ENCODE measurements at places on chromosomes 4 and X.

- DNase-seq = peak; percentile 98
These were observed 215.6 kb upstream of the PPARGC1A start for GRCh38 chr4:24105327-24106038.

DNA sequence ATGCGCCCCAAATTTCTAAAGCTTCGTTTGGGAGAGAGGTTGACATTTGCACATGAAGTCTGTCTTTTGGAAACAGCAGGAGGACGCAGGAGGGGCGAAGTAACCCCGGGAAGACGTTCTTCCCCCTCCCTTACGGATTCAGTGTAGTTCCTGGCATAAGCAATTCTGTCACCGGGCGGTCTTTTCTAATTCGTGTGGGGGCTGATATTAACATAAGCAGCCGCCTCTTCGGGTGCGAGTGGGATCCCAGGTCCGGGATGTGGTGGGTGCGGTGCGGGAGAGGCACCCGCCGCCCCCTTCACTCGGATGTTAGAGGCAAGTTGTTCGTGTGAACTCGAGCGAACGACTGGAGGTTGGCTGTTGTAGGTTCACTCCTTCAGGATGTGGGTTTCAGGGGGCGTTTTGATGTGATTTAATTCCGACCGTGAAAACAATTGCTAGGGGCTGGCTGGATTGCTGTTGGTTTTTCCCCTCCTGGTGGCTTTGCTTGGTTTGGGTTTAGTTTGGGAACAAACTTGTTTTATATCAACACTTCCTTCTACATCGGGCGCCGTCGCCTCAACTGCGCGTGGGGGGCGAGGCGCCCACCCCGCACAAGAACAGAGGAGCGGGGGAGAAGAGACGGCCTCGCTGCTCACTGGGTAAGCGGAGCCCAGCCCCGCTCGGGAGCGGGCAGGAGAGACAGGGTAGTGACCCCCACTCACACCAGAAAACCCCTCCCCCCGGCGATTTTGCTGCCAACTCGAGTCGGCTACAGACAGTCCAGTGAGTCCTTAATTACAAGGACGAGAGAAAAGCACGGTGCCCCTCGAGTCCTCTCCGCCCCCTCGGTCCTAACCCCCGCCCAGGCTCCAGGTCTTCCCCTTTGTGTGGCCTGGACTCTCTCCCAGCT, 2.9 kb upstream of the LEF1 start:
- DNase-seq = no peak

DNA sequence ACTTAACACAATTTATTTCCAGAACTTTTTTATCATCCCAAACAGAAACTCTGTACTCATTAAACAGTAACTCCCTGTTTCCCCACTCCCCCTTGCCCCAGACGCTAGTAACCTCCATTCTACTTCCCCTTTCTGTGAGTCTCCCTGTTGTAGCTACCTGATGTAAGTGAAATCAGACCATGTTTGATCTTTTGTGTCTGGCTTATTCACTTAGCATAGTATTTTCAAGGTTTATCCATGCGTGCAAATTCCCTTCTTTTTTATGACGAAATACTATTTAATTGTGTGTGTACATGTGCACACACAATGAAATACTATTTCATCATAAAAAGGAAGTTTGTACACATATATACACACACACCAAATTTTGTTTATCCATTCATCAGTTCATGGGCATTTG, 5.2 kb downstream of the PKD2 start:
- no peak for DNase-seq

DNA sequence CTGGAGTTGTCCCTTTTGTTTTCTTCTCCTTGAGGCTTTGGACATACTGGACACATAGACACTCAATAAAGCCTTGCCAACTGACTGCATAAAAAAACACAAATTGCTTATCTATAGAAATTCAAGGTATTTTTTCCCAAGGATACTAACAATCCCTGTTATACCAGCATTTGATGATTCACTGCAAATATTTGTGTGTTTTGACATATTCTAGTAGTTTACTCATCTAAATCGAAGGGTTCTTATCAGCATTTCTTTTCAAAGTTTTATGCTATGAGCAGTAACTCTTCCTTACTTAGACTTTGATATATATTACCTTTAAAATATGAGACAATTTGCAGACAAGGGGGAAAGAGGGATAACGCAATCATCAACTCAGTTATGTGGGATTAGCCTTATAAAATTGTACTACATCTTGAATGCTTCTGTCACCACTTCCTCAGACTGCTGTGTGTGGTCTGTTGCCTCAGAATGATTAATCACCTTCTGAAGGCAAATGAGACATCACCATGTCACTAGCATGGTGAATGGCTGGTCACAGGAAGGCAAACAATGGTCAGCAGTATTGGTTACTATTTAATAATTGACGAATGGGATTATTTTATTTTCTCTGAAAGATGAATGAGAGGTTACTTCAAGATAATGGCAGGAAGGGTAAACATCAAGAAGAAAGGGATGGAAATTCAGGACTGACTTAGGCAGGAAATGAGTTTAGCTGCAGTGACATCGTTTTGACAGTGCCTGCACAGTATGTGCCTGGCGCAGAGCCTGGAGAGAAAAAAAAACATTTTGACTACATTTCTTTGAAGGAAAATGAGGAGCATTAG, 544.3 kb upstream of the CNKSR2 start:
- DNase-seq = peak; percentile 38

GRCh38 chr4:121786221-121786620, 14.9 kb upstream of the EXOSC9 start:
- DNase-seq = no peak

DNA sequence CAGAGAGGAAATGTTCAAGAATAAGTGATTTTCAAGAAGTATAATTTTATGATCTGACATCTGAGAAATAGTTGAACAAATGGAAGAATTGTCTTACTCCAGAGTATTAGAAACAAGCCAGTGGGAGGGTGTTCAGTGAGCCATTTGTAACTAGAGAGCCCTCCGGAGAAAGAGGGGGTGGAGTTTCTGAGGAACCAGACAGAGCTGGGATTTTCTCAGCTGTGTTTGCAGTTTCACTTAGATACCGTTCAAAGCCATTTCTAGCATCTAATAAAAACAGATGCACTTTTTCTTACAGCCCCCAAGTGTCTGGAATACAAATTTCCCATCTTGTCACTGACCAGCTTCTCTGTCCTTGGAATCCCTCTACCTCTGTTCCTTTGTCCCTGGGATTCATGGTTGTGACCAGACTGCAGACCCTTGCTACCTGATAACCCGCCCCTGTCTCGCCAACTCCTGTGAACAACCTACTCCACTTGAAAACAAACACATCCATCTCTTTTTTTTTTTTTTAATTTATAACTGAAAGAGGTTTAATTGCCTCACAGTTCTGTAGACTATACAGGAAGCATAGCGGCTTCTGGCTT, 132.8 kb upstream of the KLF3 start:
- peak; percentile 24 for DNase-seq

DNA sequence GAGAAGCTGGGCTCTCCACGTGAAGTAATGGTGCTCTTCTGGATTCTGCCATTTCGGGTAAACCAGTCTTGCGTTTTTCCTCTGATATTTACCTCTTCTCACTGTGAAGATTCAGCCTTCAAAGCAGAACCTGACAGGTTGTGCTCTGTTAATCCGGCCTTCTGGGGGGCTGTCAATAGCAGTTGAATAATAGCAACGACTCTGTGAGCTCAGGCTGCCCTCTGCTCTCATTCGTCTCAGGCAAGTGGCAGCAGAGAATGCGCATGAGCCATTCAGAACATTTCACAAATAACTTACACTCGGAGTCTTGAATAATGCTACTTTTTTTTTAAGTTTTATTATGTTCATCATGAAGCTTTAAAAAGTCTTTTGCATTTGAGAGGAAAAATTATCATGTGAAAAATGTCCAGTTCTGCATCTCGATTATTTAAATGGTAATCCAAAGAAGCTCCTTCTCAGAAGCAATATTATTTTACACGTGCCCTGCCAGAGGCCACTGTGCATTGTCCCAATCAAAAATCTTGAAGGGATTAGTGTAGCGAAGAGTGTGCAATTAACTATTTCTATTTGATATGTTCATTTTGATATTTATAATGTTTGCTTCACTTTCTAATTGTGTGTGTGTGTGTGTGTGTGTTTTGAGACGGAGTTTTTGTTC, 354.2 kb upstream of the FAT1 start:
- no peak for DNase-seq

- DNase-seq = no peak
These were observed 476.3 kb upstream of the RPS6KA3 start for GRCh38 chrX:20743046-20743445.

DNA sequence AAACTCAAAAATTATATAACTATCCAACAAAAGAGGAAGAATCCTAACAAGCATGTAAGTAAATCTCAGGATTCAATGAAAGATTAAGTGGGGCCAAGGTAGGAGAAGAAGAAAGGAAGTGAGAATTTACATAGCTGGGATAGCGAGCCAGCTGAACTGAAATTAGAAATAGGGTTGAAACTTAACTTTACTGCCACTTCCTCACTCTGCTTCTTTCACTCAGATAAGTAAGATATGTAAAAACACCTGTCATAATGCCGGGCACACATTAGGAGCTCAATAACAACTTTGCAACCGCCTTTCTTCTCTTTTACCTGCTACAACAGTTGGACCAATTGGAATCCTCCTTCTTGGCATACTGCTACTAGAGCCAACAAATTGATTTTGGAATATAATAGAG, 129.4 kb downstream of the CNKSR2 start:
- no peak for DNase-seq

GRCh38 chr4:153322791-153323190, 21.7 kb upstream of the MND1 start:
- DNase-seq = no peak

GRCh38 chr4:184473499-184474262, 669 bp downstream of the IRF2 start:
- DNase-seq = peak; percentile 45

GRCh38 chr4:98996056-98996764, 689 bp downstream of the METAP1 start:
- peak; percentile 61 for DNase-seq

DNA sequence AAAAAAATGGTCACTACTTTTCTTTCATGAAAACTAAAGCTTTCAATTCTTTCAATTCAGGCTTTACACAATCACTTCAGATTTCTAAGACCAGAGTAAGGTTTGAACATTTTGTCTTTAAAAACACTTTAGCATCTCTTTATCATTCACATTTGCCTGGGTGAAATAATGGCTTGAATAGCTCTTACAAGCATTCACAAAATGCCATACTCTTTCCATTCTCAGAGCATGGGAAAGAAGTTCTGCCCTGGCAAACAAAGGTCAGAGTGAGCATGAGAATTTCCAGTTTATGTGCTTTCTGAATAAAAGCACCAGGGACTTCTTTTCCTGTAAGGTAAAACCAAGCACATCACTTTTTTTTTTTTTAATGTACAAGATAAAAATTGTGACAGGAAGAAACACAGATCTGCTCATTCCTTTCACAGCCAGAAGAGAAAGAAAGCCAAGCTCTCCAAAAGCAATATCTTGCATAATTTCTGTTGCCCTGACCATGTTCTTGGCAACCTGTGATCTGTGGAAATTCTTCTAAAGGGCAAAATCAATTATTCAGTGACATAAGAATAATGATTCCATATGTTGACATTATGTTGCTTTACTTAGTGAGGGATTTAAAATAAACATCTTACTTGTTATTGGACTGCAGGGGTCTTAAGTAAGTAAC, 64.8 kb downstream of the CD40LG start:
- no peak for DNase-seq

DNA sequence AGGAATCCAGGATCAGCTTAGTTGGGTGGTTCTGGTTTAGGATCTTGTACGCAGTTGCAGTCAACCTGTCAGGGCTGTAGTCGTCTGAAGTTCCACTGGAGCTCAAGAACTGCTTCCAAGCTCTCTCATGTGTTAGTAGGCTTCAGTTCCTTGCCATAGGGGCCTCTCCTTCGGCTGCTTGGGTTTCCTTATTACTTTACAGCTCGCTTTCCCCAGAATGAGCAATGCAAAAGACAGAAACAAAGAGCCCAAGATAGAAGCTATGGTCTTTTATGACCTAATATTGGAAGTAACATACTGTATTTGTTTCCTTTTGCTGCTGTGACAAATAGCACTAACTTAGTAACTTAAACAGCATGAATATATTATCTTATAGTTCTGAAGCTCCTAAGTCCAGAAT, 51.7 kb downstream of the TIGD2 start:
- DNase-seq = no peak

- DNase-seq = peak; percentile 0
These were observed 995.3 kb upstream of the GRIA3 start for GRCh38 chrX:122188751-122189150.

DNA sequence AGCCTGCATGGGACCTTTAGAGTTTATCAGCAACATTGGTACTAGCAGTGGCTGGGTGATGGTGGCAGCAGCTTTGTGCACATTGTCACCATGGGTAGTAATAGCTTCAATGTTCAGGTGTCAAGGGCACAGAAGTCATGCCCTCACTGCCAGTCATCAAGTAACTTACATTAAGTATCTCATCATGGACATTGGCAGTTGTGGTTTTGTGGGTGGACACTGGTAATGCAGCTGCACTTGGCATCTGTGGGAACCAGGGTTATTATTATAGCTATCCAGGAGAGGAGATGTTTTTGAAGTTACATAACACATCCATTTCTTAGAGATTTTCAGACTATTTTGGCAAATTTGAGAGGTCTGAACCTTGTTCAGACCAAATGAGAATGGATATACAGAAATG, 243.2 kb upstream of the NOCT start:
- DNase-seq = no peak

- no peak for DNase-seq
These were observed 1232.4 kb downstream of the STIM2 start for GRCh38 chr4:28093071-28093470.

DNA sequence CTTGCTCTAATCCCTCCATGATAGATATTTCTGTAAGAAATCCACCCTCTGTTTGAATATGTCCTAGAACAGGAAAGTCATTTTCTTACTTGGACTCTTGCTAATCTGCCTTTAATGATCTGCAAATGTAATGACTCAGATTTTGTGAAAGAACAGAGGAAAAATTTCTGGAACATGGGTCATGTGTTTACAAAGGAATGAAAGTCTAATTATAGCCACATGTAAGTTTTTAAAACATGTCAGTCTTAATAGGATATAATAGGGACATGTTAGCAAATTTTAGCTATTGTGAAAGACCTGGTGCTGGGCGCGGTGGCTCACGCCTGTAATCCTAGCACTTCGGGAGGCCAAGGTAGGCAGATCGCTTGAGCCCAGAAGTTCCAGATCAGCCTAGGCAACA, 47.6 kb downstream of the GRK4 start:
- DNase-seq = peak; percentile 67

DNA sequence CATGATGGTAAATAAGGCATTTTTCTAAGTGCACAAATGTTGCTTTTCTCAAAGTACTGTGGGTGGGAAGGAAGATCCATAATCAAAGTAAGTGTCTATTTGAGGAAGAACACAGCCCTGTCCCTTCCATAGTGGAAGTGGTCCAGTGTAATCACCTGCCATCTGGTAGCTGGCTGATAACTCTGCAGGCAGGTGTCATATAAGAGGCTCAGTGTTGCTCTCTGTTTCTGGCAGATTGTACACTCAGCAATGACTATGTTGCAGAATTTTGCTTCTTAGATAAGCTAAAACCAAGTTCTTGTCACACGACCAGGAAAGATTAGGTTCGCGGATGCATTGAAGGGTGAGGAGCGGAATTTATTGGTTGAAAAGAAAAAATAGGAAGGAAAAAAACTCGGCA, 20.9 kb downstream of the SAGE1 start:
- DNase-seq = no peak

All from iris pigment epithelial cell (primary cell).